Pancreas (tissue), 10 donors: ENCODE measurements at places on chromosomes 16 and 17. TPM values are rescaled to one million over a fixed set of nuclear protein-coding genes. Genes with fewer than 3 reads are reported as not detected.

DNA sequence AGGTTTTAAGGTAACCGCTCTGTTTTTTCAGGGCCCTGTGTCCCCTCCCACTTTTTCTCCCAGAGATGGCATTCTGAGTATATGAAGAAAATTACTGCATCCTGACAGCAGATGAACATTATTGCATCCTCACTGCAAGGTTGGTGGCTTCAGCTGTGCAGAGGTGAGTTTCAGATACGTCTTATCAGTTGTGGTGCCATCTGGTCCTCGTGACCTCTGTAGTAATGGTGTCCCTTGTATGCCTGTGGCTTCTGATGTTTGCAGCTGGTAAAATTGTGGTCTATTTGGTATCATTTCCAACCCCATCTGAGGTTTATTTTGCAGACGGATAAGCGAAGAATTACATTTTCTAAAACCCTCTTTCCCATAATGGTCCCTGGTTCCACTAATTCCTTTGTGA, 417.0 kb downstream of the HS3ST3B1 start:
- DNase-seq = no peak

- DNase-seq = no peak
These were observed at the start of gene HSD17B2 for GRCh38 chr16:82034981-82035612. Gene HSD17B2 (plus strand): TSS chr16:82035253. CDS start chr16:82035425, 172 bp downstream.

DNA sequence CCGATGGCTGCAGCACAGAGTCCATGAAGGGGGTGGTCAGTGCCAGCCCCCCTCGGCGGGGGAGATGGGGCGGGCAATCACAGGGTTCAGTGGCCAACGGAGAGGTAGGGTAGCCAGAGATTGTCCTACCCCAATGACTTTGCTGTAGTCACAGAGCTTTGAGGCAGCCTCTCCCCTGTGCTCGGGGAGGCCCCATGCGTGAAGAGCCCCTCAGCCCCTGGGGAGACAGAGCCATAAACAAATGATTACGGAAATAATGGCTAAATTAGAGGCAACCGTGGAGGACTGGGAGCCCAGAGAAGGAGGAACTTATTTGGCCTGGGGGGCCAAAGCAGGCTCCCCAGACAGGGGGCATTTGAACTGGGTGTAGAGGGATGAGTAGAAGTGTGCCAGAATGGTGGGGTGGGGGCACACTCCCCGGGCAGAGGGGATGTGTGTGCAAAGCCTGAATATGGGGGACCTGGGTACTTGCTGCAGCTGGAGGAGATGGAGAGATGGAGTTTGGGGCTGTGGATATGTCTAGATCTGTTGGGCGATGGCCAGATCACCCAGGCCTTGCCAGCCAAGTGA, 164.8 kb downstream of the CMIP start:
- DNase-seq = no peak

DNA sequence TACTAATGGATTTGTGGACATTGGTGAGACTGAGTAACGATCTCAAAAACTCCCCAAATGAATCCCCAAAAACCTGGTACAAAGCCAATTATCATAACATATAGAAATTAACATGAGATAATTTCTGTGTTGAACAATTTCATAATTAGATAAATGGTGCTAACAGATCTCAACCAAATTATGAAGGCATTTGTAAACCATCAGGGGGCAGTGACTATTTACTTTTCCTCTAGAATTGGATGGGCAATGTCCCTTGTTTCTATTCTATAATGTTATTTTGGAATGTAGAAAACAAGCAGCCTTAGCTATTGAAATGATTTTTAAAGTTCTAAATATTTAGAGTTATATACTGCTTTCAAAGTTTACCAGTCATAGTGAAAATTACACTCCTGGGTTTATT, 57.8 kb downstream of the MYH10 start:
- no peak for DNase-seq

DNA sequence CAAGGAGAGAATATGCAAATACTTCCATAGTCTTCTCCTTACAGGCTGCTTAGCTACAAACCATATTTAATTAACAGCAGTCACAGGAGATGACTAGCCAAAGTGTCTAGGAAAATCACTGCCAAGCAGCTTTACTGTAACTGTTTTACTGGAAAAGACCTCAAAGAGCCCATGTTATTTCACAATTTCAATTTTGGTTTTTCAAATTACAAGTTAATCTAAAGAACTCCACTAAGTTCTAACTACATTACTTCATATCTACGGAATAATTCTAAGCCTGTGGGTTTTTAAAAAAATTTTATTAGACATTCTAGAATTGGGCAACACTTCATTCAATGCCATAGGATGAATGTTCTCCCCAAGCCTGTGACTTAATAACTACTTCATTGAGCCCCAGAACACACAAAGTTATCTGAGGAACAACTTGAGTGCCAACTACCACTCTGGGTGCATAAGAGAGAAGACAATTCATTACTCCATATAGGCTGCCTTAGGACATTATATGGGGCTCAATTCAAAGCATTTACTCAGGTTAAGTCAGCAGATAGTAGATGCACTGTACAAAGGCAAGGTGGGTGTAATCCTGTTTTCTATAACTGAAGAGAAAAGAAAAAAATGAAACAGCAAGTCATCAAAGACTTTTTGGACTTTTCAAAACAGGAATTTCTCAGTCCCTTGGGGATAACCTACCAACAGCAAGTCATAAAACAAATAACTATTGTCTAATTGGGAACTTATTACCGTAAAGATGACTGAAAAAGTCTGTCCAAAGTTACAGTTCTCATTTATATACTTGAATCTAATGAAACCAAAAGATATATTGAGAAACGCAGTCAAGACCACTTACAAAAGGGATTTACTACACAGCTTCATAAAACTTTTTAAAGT, 33.0 kb downstream of the STAT3 start:
- DNase-seq = no peak

DNA sequence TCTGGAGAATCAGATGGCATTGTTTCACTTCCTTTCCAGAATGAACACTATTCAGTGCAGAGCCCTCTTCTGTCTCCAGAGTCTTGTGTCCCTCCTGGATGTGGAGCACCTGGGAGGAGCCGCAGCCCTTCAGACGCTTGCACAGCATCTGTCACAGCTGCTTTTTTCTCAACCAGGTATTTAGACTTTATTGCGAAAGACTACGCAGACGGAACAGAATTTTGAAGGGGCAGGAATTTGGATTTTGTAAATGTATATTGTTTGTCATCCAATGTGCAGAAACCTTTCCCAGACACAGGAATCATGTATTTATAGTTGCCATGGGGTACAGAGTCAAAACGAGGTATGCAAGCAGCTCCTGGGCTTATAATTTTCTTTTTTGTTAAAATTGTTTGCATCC, 20.4 kb downstream of the HEATR3 start:
- no peak for DNase-seq

DNA sequence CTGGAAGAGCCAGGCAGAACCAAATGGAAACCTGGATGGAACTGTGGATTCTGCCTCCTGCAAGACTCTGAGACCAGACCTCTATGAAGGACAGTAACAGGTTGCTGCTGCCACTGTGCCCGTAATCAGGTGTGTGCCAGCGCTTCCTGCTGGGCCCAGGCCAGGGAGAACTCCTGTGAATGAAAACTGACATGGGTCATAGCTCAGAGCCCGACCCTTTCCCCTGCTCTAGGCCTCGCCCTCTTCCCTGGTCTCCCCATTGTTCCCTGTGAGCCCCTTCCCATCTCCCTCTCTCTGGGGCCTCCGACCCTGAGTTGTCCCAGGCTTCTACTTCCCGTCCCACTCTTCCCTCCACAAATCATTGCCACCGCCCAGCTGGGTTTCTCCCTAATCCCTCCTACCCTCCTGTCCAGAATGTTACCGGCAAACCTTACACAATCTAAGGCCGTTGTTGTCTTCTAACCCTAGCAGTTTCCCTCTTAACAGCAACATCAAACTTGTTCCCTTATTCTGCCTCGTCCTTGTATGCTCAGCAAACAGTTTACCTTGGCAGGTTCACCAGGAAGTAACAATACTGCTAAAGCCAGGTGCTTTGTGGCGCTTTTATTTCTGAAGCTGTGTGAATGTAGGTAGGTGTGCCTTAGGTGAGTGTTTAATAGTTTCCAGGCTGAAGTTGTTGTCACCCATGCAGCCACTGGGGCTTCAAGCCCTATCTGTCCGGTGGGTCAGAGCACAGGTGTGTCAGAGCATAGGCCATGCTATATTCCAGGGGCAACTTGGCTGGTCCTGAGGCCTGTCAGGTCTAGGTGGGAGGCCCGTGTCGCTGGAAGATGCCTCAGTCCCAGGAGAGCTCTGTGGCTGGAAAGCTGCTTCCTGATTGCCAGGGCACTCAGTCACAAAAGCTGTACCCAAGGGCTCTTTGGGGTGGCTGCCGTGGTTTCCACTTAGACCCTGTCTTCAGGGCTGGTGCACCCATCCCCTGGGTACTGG, 32.0 kb downstream of the SMPD3 start:
- peak; percentile 59 for DNase-seq

Gene LHX1
- not detected for total RNA-seq
